ENCODE measurements at places on chromosomes 4 and X.

GRCh38 chr4:40719008-40719623, 30.6 kb upstream of the NSUN7 start:
- no peak for DNase-seq

- DNase-seq: no peak
These were observed 238.1 kb upstream of the AGA start for GRCh38 chr4:177680308-177680707.

- DNase-seq: no peak
These were observed 30.4 kb upstream of the CLTRN start for GRCh38 chrX:15694941-15695451.

GRCh38 chrX:67094061-67094460, 449.8 kb upstream of the AR start:
- no peak for DNase-seq

- DNase-seq: no peak
These were observed 116.7 kb upstream of the CXCL13 start for GRCh38 chr4:77488882-77489281.

DNA sequence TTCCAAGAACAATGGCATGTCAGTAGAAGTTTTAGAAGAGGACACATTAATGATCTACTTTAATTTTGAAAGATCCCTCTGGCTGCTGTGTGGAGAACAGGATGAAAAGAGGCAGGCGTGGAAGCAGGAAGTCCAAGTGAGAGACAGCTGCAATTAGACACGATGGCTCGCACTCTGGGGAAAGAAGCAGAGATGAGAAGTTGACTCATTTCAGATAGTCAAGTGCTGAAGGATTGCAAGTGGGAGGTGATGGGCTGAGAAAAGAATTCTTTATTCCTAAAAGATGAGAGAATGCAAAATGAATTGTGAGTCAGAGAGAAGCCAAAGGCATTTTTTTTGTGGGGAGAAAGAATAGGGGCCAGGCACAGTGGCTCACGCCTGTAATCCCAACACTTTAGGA, 16.5 kb downstream of the RXFP1 start:
- no peak for DNase-seq

- DNase-seq: peak; percentile 56
These were observed 325.6 kb downstream of the CAMK2D start for GRCh38 chr4:113435893-113436292.

- DNase-seq: no peak
These were observed 52.4 kb upstream of the TMEM33 start for GRCh38 chr4:41882625-41883347.

DNA sequence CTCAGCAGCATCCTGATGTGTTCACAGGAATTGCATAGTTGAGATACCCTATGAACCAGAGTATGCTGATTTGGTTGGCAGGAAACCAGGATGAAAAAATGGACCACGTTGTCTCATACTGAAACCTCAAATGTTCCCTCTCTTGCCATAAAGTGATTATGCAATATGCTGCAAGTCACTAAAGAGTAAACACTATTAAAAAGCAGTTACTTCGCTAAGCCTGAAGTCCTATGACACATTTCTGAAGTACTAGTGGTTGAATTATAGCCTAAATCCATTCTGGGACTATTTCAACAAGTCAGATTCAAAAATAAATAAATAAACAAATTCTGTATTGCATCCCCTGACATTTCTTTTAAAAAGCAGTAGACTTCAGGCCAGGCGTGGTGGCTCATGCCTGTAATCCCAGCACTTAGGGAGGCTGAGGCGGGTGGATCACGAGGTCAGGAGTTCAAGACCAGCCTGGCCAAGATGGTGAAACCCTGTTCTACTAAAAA, 106.0 kb upstream of the NAP1L5 start:
- no peak for DNase-seq

- DNase-seq: no peak
These were observed 77.7 kb downstream of the MAML3 start for GRCh38 chr4:140076307-140076706.

DNA sequence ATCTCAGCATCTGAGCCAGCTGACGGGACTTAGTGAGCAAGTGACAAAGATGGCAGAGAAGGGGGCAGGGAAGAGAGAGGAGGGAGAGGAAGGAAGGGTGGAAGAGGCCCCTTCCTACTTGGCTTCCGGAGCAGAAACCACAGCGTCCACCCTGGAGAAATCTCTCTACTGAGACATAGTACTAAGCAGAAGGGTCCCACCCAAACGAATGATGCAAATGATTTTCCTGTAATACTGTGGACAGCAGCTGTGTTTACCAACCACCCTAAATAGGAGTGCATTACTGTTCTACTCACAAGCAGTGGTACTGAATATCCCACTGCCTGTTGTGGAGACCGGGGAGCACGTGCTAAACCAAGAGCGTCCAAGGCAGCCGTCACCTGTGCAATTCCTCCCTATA, 29.4 kb downstream of the DTHD1 start:
- peak; percentile 26 for DNase-seq

GRCh38 chr4:73916172-73916925, 47.2 kb downstream of the CXCL1 start:
- no peak for DNase-seq

DNA sequence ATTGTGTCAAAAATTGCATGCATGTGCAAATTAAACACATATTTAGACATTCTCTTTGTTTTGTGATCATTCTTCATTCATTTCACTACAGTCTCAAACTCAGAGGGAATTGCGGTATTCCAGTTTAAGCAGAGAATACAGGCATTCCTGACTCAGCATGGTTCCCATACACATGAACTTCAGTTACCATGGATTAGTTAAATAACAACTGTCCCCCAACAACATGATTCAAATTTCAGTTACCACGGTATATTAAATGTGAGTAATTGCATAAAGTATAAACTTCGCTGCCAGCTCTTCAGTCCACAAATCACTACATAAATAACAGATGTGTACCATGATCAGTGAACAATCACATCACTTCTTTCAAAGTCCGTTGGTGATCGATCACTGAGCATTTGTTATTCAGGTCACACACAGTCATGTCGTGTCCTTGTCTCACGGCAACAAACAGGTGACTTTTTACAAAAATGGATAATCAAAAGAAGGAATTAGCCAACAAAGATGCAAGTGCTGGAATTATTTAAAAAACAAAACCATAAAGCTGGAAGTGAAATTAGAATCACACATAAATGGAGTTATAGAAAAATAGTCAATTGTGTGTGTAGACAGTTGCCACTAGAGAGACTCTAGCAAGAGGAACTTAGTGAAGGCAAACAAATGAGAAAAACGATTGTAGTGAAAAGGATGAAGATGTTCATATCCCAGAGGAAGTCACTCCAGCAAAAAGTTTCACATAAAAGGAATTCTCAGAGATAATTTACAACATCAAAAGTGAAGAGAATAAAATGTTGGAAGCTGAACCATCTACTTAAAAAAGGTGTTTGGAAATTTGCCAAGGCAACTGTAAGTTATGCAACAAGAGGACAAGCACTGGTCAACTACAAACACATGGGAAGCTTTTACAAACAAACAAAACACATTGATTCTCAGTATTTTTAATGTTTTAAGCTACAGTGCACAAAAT, 138.6 kb upstream of the SMARCAD1 start:
- DNase-seq: no peak

GRCh38 chr4:152089584-152089983, 328.8 kb upstream of the GATB start:
- no peak for DNase-seq

DNA sequence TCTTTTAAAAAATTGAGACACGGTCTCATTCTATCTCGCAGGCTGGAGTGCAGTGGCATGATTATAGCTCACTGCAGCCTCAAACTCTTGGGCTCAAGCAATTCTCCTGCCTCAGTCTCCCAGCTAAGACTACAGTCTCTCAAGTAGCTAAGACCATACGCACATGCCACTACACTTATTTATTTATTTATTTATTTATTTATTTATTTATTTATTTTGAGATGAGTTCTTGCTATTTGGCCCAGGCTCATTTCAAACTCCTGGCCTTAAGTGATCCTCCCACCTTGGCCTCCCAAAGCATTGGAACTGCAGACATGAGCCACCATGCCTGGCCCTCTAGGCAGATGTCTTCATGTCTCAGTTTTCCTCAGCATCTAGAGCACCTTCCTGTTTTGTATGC, 482.2 kb downstream of the CFAP47 start:
- DNase-seq: no peak

GRCh38 chrX:133792198-133792953, 193.0 kb downstream of the GPC3 start:
- DNase-seq: peak; percentile 80

DNA sequence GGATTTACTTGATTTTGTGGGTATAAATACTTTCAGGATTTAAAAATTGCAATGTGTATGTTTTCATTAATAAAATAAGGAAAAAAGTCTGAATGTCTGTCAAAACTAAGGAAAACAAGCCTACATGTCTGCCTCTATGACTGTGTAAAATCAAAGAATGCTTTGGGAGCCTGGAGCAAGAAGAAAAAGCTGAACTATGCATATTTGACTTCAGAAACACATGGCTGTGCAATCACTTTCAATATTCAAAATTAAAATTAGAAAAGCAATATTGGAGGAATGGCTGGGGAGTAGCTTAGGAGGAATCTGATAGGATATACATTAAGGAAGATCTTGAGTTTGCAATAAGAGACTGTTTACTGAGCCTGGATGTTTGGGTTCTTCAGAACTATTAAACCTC, 147.1 kb downstream of the ADAM29 start:
- DNase-seq: no peak

DNA sequence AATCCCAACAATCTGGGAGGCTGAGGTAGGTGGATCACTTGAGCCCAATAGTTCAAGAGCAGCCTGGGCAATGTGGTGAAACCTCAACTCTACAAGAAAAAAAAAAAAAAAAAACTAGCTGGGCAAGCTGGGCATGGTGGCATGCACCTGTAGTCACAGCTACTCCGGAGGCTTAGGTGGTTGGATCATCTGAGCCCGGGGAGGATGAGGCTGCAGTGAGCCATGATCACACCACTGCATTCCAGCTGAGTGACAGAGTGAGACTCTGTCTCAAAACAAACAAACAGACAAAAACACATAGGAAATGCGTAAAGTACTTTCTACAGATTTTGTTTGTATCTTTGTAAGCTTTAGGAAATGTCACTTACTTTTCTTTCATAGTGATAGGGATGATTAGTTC, 307.2 kb upstream of the NR3C2 start:
- DNase-seq: no peak

DNA sequence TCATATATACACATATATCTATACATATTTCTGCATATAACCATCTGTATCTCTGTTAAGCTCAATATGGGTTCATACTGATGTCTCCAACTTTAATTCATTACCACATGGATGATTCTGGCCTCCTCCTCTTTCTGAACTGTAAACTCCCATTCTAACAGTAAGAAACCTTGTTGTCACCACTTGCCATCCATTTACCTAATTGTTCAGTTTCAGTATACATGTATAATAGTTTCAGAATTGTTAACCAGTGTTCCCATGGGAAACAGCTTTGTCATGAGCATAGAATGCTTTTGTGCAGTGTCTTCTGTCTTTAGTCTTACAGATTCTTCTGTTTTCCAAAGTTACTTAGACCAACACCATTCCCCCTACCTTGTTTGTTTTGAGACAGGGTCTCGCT, 35.9 kb downstream of the SLC9A6 start:
- no peak for DNase-seq

GRCh38 chr4:89303177-89303576, 4.4 kb downstream of the GPRIN3 start:
- DNase-seq: no peak

DNA sequence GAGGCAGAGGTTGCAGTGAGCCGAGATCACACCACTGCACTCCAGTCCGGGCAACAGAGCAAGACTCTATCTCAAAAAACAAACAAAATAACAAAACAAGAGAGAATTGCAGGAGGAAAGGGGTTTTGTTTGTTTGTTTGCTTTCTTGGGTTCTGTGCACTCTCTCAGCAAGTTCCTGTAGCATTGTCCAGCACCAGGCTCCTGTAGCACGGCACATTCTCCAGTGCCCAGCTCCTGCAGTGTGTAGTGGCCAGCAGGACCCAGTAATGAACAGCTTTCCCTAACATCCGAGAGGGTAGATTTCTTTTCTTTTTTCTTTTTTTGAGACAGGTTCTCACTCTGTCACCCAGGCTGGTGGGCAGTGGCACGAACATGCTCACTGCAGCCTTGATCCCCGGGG, 60.5 kb upstream of the USP9X start:
- no peak for DNase-seq

DNA sequence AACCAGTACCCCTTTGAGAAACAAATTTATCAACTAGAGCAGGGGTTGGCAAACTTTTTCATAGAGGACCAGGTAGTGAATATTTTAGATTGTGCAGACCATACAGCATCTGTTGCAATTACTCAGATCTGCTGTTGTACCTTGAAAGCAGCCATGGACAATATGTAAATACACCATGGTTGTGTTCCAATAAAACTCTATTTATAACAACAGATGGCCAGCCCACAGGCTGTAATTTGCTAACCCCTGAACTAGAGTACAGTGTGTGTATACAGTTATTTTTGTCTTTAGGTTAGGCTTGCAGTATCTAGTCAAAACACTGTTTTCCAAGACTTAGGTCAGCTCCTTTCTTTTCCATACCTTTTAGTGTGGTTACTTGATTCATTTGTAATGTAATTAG, 54.4 kb downstream of the PHKA1 start:
- DNase-seq: no peak

DNA sequence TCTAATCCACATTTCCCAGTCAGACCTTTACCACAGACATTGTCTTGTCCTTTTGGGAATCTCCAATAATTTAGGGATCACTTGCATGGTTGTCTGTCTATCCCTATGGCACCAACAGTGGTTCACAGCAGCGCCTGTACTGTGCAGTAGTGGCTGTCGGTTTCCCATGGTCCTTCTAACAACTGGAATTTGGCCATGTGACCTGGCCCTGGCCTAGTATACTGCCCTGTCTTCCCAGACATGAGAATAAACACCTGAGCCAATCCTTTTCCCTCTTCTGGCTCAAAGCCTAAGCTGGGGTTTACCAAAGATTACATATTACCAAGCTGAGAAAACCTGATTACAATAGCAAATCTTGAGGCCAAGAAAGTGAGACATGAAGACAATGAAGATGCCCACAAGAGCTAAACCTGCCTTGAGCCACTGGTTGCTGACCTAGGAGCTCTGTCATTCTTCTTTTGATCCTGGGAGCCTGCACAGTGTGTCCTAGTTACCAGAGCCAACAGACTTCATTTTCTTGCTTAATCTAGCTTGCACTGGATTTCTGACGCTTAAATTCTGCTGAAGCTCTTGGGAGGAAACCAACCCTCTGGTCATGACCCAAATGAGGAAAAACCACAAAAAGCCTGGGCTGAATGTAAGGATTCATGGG, 92.1 kb downstream of the SCD5 start:
- no peak for DNase-seq

Measured in right hindlimb (tissue), 1 donor.